ENCODE measurements at places on chromosomes 6 and 20. TPM values are rescaled to one million over a fixed set of nuclear protein-coding genes. Genes with fewer than 3 reads are reported as not detected.

DNA sequence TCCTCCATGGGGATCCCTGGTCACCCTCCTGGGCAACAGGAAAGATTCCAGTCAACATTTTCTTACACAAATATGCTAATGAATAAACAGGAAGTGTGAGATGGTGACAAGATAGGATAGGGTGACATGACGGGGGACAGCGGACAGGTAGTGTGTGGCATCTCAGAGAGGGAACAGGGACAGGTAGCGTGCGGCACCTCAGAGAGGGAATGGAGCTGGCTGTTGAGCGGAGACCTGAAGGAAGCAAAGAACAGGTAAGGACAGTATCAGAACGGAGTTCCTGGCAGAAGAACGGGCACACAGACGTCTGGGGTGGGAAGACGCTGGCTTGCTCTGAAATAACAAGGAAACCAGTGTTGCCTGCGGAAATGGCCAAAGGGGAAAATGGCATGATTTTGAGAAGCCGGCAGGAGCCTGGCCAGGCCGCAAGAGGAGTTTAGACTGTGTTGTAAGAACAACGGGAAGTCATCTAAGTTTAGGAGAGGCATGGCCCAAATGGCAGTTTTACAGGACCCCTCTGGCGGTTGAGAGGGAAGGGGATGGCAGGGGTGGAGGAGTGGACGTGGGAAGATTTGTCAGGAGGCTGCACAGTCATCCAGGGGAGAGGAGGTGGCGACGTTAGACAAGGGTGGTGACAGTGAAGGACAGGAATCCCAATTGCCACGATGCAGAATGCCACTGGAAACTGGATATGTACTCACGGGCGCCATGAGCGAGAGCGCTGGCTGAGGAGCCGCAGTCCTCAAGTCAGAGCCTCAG, 111.6 kb downstream of the JPH2 start:
- no peaks in the 10 kb centered on the region for H3K27me3 ChIP-seq
- no peaks in the 10 kb centered on the region for H3K36me3 ChIP-seq
- peak; percentile 75 for DNase-seq
- H3K4me1 ChIP-seq, result no peaks in the 10 kb centered on the region
- no peak overlapping the region for H3K4me3 ChIP-seq

DNA sequence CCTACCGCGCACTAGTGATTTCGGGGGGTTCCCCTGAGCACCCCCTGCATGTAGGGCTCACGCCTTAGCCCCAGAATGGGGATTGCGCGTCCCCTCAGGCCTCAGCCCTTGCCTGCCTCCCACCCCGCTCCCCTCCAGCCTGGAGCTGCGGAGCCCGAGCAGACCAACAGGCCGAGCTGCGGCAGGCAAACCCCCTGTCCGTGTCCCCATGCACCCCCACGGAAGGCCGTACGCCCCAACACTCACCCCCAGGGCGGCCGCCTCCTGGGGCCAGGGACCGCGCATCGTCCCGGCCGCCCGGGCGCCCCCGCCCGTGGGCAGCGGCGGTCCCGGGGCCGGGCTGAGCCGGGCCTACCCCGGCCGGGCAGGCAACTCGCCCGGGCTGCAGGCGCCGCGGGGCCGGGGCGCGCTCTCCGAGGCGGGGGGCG, 1.2 kb upstream of the KCNB1 start:
- peak overlapping the region; percentile 89 for H3K27ac ChIP-seq
- H3K36me3 ChIP-seq, result no peaks in the 10 kb centered on the region
- peak overlapping the region; percentile 72 for H3K4me3 ChIP-seq
- no peak for DNase-seq

- no peak for DNase-seq
- H3K4me1 ChIP-seq, result no peaks in the 10 kb centered on the region
- H3K27me3 ChIP-seq, result peaks cover 9% of the 10 kb centered on the region
- no peak overlapping the region for H3K27ac ChIP-seq
Measured at GRCh38 chr6:170108456-170108855, 182.4 kb downstream of the DLL1 start.

DNA sequence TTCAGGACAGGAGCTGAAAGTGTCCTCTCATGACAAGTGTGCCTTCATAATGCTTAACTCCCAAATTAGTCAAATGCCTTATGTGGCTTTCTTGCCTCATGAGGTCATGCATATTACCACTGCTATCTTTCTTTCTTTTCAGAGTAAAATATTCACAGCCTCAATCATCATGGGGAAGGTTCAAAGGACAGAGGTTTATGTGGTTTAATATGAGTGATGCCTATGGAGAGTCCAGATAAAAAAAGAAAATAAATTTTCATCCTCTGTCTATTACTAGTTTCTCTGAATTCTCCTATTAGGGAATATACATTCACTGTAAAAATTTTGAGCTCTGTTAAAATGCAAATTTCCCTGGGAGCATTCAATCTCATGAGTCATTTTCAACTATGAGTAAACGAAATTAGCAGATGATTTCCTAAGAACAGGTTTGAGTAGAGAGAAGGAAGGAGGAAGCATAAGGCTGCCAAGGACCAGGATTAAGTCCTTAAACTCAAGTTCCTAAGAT, 396.9 kb upstream of the ADGRB3 start:
- H3K36me3 ChIP-seq, result no peaks in the 10 kb centered on the region
- DNase-seq, result no peak
- H3K4me1 ChIP-seq, result no peaks in the 10 kb centered on the region
- no peak overlapping the region for H3K4me3 ChIP-seq
- no peaks in the 10 kb centered on the region for H3K27me3 ChIP-seq

DNA sequence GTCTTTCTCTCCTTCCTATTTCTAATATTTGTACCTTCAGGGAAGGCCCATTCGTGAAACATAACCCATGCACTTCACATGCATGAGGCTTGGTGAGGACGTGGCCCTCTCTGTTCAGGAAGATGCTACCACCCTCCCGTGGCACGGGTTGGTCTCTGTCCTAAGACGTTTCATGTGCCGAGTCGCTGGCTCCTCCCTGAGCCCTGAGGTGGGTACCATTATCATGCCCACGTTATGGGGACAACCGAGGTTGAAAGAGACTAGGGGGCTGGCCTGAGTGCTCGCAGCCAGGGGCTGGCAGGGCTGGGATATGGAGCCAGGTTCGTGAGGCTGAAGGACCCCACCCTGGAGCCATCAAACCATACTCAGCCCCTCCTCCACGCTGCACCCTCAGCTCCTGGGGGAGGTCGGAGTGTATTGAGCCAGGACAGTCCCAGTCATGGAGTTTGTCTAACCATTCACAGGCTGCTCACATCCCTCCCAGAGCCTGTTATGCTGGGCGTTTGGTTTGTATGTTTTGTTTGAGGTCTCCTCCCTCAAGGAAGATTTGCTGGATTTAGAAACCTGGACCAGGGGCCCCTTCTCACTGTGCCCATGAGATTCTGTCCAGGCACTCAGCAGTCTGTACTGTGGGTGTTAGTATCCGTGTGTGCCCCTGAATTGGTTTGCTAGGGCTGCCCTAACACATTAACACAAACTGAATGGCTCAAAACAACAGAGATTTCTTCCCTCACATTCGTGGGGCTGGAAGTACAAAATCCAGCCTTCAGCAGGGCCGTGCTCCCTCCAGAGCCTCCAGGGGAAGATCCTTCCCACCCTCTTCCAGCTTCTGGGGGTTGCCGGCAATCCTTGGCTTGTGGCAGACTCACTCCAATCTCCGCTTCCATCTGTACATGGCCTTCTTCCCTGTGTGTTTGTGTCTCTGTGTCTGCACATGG, 88.3 kb downstream of the ANKRD60 start:
- H3K27ac ChIP-seq, result no peak overlapping the region
- peaks cover 9% of the 10 kb centered on the region for H3K4me1 ChIP-seq
- H3K27me3 ChIP-seq, result no peaks in the 10 kb centered on the region

GRCh38 chr6:32982084-32982701, 13.8 kb downstream of the BRD2 start:
- no peak overlapping the region for H3K4me3 ChIP-seq
- H3K27me3 ChIP-seq, result no peaks in the 10 kb centered on the region
- H3K27ac ChIP-seq, result peak overlapping the region; percentile 59
- H3K4me1 ChIP-seq, result peaks cover 29% of the 10 kb centered on the region
- peaks cover 50% of the 10 kb centered on the region for H3K36me3 ChIP-seq

GRCh38 chr20:3890398-3890751, 1.2 kb downstream of the PANK2 start:
- H3K4me1 ChIP-seq, result peaks cover 66% of the 10 kb centered on the region
- H3K27ac ChIP-seq, result peak overlapping the region; percentile 98
- no peak for DNase-seq
- peak overlapping the region; percentile 99 for H3K4me3 ChIP-seq
- no peaks in the 10 kb centered on the region for H3K36me3 ChIP-seq

DNA sequence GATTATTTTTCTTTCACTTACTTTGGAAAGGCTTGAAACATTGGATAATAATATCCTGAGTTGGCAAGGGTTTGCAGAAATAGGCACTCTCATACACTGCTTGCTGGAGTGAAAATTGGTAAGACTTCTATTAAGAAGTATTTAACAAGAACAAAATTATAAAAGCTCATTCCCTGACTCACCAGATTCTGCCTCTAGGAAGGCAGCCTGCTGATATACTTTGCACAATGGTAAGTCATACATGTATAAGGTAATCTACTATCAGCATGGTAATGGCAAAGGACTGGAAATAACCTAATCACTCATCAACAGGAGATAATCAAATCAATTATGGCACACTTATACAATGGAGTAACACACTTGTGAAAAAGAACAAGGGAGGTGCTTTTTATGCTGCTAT, 85.8 kb downstream of the PLCG1 start:
- no peaks in the 10 kb centered on the region for H3K36me3 ChIP-seq
- peaks cover 71% of the 10 kb centered on the region for H3K4me1 ChIP-seq
- peak overlapping the region; percentile 76 for H3K27ac ChIP-seq
- no peak for DNase-seq

DNA sequence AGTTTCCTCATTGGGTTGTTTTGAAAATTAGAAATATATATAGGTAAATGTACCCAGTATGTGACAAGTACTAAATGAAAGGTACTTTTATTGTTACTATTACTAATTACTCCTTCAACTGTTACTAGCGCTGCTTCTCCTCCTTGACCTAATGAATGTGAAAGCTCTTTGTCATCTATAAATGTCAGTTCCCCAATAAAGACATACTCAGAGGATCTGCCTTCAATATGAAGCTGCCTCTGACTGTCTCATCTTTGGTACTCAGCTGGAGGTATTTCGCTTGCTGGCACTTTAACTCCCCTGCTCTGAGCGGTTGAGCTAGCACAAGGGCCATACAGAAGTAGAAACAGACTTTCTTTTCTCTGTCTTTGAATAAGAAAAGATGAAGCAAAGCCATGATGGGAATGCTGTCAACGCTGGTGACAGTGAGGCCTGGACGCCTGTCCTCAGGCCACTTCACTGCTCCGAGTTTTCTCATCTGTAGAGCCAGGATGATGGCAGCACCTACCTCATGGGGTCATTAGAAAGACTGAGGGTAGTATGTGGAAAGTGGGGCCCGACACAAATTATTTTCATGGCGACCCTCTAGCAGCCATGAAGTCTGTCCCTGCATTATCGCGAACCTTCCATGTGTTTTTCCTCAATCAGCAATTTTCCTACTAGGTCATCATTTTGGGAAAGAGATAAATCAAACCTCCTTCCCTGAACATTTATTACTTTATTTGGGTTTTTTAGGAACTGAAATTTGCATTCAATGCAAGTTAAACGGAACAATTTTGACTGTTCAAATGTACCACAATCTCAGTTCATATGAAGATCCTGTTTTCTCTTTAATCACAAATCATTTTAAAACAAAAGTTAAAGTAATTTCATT, 55.9 kb upstream of the SNX9 start:
- no peaks in the 10 kb centered on the region for H3K36me3 ChIP-seq
- no peak overlapping the region for H3K27ac ChIP-seq
- DNase-seq, result no peak
- H3K4me1 ChIP-seq, result peaks cover 27% of the 10 kb centered on the region
- no peaks in the 10 kb centered on the region for H3K27me3 ChIP-seq

- no peak overlapping the region for H3K27ac ChIP-seq
- H3K4me3 ChIP-seq, result no peak overlapping the region
- DNase-seq, result no peak
- H3K36me3 ChIP-seq, result no peaks in the 10 kb centered on the region
- no peaks in the 10 kb centered on the region for H3K27me3 ChIP-seq
Measured at GRCh38 chr20:47466704-47467459, 34.8 kb upstream of the NCOA3 start.

DNA sequence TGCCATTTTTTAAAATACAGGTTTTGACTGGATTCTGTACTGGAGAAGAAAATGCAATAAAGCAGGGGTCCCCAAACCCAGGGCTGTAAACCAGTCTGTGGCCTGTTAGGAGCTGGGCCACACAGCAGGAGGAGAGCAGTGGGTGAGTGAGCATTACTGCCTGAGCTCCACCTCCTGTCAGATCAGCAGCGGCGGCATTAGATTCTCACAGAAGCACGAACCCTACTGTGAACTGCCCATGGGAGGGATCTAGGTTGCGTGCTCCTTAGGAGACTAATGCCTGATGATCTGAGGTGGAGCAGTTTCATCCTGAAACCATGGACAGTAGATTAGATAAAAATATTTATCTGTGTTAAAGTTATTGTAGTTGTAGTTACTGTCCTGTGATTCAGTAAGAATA, 21.1 kb upstream of the FBXO9 start:
- H3K27ac ChIP-seq, result peak overlapping the region; percentile 20
- peaks cover 23% of the 10 kb centered on the region for H3K36me3 ChIP-seq
- no peak for DNase-seq
- H3K4me3 ChIP-seq, result no peak overlapping the region
- H3K27me3 ChIP-seq, result no peaks in the 10 kb centered on the region
- peaks cover 37% of the 10 kb centered on the region for H3K4me1 ChIP-seq

DNA sequence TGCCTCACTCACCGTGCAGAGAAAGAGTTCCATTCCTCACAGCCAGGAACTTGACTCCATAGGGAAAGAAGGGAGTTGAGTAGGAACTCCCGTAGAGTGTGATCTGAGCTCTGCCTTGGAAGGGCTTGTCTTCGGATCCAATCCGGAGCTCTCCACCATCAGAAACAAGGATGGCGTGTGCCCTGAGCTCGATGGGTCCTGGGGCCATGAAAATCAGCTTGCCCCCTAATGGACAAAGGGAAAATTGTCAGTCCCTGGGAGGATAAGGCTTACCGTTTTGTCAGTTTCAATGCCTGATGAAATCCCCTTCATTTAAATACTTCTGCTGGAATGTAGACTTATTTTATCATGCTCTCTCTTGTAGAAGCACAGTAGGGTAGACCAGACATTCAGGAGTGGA, 153.3 kb downstream of the PKHD1 start:
- H3K4me3 ChIP-seq, result no peak overlapping the region
- no peak overlapping the region for H3K27ac ChIP-seq
- no peaks in the 10 kb centered on the region for H3K36me3 ChIP-seq
- DNase-seq, result no peak

DNA sequence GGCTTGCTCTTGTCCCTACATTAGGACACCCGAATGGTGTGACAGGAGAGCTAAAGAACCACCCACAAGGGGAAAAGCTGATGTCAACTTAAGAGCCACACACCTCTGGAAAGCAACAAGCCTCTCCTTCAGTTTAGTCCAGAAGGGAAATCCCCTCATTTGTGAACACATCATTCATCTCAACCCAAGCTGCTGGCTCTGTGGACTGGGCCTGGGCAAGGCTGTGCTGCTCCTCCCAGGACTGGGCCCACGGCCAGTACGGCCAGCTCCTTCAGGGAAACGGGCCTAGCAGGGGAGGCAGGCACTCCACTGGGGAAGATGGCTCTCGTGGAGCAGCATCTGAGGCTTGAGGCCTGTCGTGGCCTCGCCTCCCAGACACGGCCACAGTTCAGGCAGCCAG, 12.8 kb upstream of the SLC4A11 start:
- H3K36me3 ChIP-seq, result peaks cover 67% of the 10 kb centered on the region
- DNase-seq, result no peak
- H3K4me1 ChIP-seq, result peaks cover 15% of the 10 kb centered on the region
- H3K4me3 ChIP-seq, result no peak overlapping the region

- no peak overlapping the region for H3K27ac ChIP-seq
- DNase-seq, result no peak
- no peaks in the 10 kb centered on the region for H3K36me3 ChIP-seq
- H3K4me1 ChIP-seq, result peaks cover 9% of the 10 kb centered on the region
- H3K27me3 ChIP-seq, result peaks cover 5% of the 10 kb centered on the region
Measured at GRCh38 chr6:137017081-137017480, 27.7 kb downstream of the IL20RA start.

The ZSCAN31 gene
- 13.1 TPM for total RNA-seq

The NR2E1 gene
- total RNA-seq, result not detected

The NPBWR2 gene
- total RNA-seq, result not detected

The RAD21L1 gene
- not detected for total RNA-seq
